ENCODE measurements at places on chromosomes 4 and X.

DNA sequence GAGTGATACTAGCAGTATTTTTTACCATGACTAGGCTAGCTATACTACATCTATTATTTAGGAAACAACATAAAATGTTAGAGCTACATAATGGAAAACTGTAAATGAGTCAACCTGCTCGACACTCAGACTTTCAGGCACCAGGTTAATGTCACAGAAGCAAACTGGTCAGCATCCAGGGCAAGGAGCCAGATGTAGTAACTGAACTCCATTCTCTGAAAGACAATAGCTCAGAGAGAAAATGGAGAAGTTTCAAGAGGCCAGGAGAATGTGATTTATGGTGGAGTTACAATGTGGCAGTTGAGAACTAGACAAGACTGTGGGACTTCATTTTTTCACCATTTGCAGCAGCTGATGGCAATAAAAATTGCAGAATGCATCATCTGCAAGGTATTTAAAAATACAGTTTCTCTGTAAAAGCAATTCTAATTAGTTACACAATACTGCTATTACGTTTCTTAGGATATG, 342.7 kb upstream of the PABPC4L start:
- DNase-seq = peak; percentile 90

DNA sequence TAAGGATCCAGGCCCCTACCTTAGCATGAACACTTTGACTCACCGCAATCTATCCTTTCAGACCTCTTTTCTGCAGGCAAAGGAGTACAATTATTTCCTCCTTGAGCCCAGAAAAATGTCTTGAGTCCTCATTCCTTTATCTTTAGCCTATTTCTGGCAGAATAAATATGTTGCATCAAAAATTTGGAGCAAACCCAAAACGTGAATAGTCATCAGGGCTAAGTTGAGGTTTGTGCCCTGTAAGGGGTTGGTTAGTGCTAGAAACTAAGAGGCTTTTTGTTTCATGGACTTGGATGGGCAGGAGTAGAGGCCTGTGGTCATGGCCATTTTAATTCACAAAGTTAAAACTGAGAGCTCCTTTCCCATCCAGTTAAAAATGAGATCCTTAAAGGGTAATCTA, 460.3 kb downstream of the GBA3 start:
- DNase-seq = peak; percentile 5

- DNase-seq = no peak
Measured at GRCh38 chrX:106954041-106954440, 33.8 kb downstream of the CLDN2 start.

DNA sequence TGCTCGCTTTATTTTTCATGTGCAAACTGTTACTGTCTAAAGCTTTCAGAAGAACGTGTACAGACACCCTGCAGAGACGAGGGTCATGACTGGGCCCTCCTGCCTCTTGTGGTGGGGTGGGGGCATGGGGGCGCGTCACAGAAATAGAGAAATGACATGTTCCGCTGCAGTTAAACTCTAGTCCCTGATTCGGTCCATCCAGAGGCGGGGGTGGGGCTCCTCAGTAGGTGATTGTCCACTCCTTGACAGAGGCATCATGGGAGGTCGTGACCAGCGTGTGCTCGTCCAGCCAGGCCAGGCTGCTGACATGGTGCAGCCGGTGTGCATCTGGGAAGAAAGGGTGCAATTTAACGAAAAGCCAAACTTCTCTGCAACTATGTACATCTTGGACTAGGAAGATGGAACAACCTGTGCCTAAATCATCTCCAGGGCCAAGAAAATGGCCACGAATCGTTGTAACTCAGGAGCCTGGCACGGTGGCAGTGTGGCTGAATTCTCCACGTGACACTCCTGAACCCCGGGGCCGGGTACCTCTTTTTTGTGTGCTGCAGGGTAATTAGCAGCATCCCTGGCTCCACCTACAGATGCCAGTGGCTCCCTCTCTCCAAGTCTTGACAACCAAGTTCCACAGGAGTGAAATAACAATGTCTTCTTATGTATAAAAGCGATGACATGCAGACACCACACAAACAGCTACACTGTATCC, 41.3 kb downstream of the WDR1 start:
- no peak for DNase-seq

GRCh38 chrX:35040871-35041270, 98.3 kb downstream of the FAM47B start:
- peak; percentile 26 for DNase-seq

- DNase-seq = no peak
Measured at GRCh38 chrX:74529311-74529710, 85.1 kb downstream of the RLIM start.

DNA sequence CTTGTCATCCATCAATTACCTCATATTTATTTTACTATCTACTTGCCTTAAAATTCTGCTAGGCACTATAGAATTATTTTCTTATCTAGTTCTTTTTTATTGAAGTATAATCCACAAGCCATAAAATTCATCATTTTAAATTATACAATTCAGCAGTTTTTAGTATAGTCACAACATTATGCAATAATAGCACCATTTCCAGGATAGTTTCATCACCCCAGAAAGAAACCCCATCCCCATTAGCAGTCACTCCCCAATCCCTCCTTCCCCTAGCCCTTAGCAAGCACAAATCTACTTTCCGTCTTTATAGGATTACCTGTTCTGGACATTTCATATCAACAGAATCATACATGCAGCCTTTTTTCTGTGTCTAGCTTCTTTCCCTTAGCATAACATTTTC, 15.6 kb downstream of the SLC10A6 start:
- DNase-seq = no peak

DNA sequence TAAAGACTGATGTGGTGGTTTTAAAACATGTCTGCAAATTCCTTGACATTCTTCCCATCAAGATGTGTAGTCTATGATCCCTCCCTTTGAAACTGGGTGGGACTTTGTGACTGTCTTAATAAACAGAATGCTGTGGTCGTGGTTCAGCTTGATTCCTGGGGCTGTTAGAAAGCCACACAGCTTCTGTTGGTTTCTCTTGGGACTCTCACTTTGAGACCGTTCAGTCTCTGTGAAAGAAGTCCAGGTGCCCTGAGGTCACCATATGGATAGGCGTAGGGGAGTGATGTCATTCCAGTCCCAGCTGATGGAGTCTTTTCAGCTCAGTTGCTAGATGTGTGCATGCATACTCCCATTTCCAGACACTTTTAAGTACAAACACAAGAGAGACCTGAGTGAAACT, 216.6 kb downstream of the KDR start:
- DNase-seq = peak; percentile 58

DNA sequence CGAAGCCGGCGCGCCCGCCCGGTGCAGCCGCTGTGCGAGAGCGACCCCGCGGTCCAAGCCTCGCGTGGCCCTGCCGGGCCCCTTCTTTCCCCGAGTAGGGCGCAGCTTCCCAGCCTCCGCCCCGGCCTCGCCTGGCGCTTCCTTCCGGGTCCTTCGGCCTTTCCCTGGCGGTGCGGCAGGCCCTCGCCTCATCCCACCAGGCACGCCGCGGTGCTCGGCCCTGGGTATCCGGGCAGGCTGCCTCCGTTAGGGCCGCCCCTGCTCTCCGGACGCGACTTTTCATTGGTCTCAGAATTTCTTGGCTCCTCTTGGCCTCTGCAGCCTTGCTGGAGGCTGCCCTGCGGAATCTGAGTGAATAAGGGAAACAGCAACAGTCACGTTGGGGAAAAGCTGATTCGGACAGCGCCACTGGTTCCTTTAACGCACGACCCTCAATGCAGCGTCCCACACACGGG, 429 bp downstream of the UVSSA start:
- peak; percentile 81 for DNase-seq

GRCh38 chr4:182405087-182405486, 161.9 kb downstream of the TENM3 start:
- no peak for DNase-seq

DNA sequence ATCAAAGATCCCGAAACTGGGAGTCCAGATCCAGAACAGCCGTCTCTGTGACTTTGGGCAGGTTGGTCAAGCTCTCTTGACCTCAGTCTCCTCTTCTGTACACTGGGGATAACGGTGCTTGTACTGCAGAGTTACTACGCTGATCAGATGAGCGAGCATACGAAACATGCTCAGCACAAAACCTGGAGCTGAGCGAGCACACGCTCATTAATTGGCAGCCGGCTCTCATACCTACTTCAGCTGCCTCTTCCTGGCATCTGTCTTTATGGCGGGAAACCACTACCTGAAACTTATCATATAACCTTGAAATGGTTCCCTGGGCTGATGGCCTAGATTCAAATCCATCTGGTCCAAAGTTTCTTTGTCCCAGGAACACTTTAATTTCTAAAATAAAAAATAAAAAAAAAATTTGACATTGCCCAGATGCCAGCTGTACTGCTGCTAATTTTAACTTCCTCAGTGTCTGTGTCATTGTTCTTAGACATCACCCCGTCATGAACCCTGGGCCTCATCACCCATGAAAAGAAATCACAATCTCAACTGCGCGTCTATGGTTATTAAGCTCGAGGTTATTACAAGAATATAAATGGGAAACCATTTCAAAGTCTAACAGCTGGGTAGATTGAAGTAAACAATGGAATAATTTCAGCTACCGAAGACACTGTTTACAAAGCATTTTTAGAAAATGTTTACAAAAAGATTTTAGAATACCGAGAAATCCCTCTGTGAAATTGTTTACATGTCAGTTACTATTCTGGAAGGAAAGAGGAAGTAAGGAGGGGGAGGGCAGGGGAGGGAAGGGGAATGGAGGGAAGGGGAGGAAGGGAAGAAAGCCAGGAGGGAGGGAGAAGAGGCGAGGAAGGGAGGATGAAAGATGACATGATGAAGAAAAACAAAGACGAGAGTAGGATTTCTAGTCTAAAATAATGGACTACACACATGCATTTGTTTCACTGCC, 49.0 kb downstream of the CRMP1 start:
- DNase-seq = no peak

DNA sequence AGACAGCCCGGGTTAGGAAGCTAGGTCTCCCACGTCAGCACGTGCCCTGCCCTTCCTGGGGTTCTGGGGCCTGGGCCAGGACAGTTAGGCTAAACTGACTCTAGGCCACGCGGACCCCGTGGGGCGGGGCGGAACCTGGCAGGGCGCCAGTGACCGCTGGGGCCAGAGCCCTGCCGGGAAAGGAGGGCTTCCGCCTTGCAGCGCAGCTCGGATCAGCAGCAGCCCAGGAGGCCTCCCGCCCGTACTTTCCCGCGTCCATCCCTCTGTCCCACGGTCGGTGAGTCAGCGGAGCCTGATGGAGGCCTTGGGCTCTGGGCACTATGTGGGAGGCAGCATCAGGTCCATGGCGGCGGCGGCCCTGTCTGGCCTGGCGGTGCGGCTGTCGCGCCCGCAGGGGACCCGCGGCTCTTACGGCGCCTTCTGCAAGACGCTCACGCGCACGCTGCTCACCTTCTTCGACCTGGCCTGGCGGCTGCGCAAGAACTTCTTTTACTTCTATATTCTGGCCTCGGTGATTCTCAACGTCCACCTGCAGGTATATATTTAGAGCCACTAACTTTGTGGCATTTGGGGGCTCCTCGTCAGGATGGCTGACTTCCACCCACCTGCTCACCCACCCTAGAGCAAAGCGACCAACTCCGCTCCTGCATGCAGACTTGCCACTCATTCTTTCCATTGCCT, at the start of gene SMIM10:
Gene SMIM10 (plus strand): TSS at position 191 of the 681 bp plus-strand sequence. CDS start 105 bp downstream, at position 296.
- peak; percentile 69 for DNase-seq

- DNase-seq = no peak
Measured at GRCh38 chr4:4875147-4875546, 15.7 kb downstream of the MSX1 start.

DNA sequence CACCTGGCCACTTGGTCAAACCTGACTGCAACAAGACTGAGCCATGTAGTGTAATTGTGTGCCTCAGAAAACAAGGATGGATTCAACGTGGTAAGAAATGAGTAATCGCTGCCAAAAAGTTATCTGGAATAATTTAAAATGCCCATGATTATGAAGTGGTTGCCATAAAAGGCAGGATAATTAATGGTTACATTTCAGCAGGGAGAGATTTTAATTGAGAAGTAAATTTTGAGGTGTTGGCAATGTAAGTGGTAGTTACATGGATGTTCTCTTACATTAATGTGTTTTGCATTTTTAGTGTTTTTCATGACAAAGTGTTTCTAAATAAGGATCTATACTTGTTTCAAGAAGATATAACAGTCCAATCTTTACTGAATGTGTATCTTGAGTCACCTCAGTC, 15.7 kb downstream of the HAUS3 start:
- no peak for DNase-seq

DNA sequence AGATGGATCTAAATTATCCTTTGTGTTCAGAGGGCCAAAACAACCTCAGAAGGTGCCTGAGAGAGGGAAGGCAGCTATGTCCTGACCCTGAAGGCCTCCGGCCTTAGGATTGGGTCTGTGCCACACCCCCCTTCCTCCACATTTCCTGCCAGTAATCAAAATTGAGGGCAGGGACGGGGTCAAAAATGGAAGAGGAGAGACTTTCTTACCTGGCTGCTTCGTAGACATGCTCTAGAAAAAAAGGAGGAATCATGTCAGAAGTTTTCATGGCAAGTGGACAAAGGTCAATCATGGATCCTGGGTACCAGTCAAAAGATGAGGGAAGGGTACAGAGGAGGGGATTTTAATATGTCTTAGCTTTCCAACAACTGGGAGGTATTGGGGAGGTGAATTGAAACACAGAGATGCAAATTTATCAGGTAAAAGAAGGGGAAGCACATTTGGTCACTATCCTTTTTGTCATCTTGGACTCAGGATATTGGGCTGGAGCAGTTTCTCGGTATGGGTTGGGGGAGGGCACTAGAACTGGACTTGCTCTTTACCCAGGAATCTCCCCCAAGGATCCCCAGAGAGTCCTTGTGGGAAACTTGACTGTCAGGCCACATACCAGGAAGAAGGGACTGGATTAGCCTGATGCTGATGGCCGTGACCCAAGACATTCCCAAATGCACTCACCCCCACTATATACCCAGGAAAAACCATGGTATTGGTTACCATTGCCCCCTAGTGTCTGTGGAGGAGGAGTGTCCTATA, 17.1 kb downstream of the VSIG4 start:
- DNase-seq = no peak

DNA sequence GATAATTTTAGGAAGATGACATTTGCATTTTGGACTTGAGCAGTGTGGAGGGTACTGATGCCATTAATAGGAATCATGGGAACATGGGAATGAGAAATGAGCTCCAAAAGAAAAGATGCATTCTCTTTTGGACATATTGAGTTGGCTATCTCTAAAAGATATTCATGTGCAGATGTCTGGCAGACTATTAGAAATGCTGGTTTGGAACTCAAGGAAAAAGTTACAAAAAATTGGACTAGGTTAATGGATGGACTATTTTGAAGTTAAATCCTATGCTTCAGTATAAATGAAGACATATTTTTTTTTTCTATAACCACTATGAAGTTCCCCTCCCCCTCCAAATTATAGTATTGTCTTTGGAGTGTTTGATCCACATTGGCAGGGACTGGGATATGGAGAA, 3.6 kb upstream of the LIMCH1 start:
- DNase-seq = no peak

DNA sequence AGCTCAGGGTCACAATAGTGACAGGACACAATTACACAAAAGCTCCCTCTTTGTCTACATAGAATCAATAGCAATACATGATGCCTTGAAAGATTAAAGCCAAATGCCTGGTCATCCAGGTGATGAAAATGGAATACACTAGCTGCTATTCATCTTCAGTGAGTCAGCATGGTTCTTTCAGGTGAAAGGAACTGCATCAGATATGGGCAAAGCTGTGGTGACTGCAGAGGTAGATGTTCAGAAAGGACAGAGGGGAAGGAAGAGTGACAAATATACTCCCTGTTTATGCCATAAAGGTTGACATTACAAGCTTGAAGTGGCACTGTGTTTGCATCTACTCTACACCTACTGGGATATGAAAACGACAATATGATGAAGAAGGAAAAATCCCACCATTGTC, 20.0 kb upstream of the FTHL17 start:
- DNase-seq = no peak

GRCh38 chr4:119299741-119300100, 22.2 kb downstream of the FABP2 start:
- no peak for DNase-seq

GRCh38 chr4:85086721-85087120, 120.2 kb upstream of the WDFY3 start:
- no peak for DNase-seq
